ENCODE measurements at places on chromosomes 7 and 10.

- DNase-seq: no peak
Measured at GRCh38 chr10:87510025-87510424, 5.3 kb downstream of the MINPP1 start.

DNA sequence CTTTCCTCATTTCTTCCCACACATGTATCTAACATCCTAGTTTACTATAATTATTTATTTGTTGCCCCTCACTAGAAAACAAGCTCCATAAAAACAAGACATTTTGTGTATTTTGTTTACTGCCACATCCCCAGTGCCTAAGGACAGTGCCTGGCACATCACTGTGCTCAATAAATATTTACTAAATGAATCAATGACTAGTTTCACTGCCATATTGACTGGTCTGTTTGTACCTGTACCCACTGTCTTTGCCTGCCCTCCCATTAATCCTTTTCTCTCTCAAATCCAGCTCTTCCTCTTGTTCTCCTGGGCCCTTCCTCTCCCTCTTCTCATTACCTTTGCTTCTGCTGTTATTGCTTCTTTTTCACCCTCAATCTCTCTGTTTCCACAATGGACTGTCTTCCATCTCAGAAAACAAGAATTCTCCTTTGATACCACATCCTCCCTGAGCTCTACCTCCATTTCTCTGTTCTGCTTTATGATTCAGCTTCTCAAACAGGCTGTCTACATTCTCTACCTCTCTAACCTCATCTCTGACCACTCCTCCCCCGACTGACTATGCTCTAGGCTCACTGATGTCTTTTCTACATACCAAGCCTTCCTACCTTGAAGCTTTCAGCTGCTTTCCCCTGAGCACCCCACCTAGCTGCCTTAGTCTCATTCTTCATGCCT is 8.3 kb upstream of the FAM133B start:
- no peak for DNase-seq

GRCh38 chr7:23607866-23608265 is 10.7 kb downstream of the CCDC126 start:
- no peak for DNase-seq

DNA sequence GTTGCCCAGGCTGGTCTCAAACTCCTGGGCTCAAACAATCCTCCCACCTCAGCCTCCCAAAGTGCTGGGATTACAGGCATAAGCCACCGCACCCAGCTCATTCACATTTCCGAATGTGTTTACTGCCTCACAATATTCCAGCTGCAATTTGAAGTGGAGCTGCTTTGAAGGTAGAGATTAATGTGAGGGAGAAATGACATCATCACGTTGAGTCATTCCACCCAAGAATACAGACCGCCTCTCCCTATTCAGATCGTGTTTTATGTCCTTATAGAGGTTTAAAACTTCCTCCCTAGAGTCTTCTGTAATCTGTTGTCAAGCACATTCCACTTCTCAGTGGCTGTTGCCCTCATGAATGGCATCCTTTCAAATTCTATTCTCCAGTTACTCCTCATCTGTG is 100.4 kb upstream of the PDGFA start:
- DNase-seq: no peak

DNA sequence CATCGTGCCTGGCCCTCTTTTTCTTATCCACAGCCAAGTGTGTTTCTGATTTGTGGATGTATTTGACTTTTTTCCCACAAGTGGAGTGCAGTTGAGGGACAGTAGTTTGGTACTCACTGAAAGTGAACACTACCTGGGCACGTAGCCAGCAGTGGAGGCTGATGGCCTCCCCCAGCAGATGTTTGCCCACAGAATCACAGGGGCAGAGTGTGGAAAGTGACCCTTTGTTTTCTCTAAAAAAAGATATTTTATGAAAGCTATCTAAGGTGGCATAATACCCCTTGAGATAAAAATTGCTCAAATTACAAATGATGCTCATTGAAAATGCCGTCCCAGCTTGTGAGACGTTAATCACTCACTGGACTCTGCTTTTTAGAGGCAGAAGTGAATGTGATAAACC is 29.1 kb downstream of the WDR37 start:
- no peak for DNase-seq

DNA sequence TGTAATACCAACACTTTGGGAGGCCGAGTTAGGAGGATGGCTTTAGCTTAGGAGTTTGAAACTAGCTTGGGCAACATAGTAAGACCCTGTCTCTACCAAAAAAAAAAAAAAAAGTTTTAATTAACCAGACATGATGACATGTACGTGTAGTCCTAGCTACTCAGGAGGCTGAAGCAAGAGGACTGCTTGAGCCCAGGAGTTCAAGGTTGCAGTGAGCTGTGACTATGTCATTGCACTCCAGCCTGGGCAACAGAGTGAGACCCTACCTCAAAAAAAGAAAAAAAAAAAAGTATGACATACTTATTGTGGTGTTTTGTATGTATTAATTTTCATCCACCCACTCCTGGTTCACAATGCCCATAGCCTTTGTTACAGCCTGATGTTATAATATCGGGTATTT is 69.7 kb downstream of the GSAP start:
- no peak for DNase-seq

- DNase-seq: no peak
Measured at GRCh38 chr10:25455980-25456567, 281.3 kb downstream of the GPR158 start.

GRCh38 chr7:142598297-142598696 is 151.0 kb upstream of the PRSS1 start:
- no peak for DNase-seq

- DNase-seq: peak; percentile 15
Measured at GRCh38 chr7:157928808-157929425, 592.1 kb downstream of the DNAJB6 start.

Data from ecto neural progenitor cell (in vitro differentiated cells).